ENCODE measurements at places on chromosomes 3 and 15.

DNA sequence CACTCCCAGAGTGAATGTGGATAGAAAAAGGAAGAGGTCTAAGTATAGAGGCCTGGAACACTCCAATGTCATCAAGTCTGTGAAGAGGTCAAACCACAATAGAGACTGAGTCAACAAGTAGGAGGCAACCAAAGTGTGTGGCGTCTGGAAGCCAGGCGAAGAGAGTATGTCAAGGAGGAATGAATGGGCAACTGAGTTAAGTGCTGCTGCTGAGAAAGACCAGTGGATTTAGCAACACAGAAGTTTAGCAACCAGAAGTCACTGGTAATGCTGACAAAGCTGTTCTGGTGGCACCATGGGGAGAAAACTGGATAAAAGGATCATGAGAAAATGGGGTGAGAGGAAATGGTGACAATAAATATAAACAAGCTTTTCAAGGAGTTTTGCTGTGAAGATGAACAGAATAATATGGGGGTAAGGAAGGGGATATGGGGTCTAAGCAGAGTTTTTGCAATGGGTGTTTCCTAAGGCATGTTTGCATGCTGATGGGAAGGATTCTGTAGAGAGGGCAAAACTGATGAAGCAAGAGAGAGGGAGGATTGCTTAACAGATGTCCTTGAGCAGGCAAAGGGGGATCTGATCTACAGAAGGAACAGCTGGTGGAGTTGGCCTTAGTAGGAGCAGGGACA lies 38.4 kb downstream of the PCOLCE2 start:
- DNase-seq = no peak

DNA sequence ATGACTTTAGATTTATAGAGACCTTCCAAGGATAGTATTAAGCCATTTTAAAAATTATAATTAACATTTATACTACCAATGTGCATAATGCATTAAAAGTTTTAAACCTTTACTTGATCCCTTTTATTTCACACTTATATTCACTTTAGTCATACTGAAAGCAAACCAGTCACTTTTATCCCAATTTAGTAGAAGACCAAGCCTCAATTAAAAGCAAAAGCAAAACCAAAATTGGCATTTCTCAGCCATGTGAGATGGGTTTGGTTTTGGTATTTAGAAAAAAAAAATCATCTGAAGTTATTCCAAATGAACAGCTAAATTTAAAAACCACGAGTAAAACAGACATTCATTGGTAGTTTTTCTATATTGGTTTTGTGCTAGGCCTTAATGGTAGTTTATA lies 249.4 kb downstream of the LPP start:
- DNase-seq = no peak

- no peak for DNase-seq
Measured at GRCh38 chr15:70348581-70349344, 251.0 kb upstream of the TLE3 start.

- no peak for DNase-seq
Measured at GRCh38 chr15:41291065-41291631, 41.2 kb downstream of the OIP5 start.

All from tibial nerve (tissue), 4 donors.